Activated naive CD8-positive, alpha-beta T cell treated with anti-CD3 and anti-CD28 coated beads, Interleukin-2, amount 10 ng/mL, durations not matched to agents 7 days and 5 days (primary cell): ENCODE measurements at places on chromosomes 3 and 15. TPM values are rescaled to one million over a fixed set of nuclear protein-coding genes. Genes with fewer than 3 reads are reported as not detected.

- H3K36me3 ChIP-seq = peaks cover 23% of the 10 kb centered on the region
- no peaks in the 10 kb centered on the region for H3K27me3 ChIP-seq
- H3K4me3 ChIP-seq = no peak overlapping the region
These were observed 2.5 kb upstream of the GANC start for GRCh38 chr15:42270551-42270950.

- no peaks in the 10 kb centered on the region for H3K27me3 ChIP-seq
- H3K4me1 ChIP-seq = peaks cover 27% of the 10 kb centered on the region
- peaks cover 11% of the 10 kb centered on the region for H3K36me3 ChIP-seq
- DNase-seq = no peak
These were observed 48.1 kb downstream of the SETMAR start for GRCh38 chr3:4351164-4351855.

- peaks cover 10% of the 10 kb centered on the region for H3K4me1 ChIP-seq
- DNase-seq = peak; percentile 56
- H3K27ac ChIP-seq = peak overlapping the region; percentile 86
These were observed 293.5 kb upstream of the SUCLG2 start for GRCh38 chr3:67947808-67948508.

DNA sequence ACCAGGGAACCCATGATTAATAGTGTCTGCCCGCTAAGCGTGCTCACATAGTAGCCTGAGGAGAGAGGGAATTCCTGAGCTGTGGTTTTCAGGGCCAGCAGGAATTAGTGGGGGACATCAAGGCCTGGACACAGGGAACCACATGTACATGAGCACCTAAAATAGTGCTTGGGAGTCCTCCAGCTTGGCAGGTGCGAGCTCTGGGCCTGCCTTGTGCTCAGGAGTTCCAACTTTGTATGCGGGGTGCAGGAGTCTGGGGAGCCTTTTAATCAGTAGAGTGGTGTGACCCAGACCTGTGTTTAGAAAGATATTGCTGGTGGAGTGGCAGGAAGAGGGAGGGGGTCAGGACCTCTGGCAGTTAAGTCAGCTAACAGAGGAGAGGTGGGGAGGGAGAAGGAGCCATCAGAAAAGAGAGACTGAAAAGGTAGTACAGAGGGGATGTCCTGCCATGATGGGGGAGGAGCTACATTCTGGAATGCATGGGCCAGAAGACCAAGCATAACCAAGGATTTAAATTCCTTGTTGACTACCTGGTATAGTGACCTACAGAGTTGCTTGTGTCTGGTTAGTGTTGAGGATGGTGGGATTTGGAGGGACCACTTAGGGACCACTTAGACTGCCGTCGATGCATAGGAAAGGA, 1.9 kb downstream of the DAG1 start:
- peaks cover 33% of the 10 kb centered on the region for H3K4me1 ChIP-seq
- DNase-seq = no peak
- peak overlapping the region; percentile 88 for H3K4me3 ChIP-seq
- H3K36me3 ChIP-seq = peaks cover 27% of the 10 kb centered on the region
- H3K27me3 ChIP-seq = no peaks in the 10 kb centered on the region

- no peaks in the 10 kb centered on the region for H3K36me3 ChIP-seq
- H3K27ac ChIP-seq = no peak overlapping the region
- H3K27me3 ChIP-seq = no peaks in the 10 kb centered on the region
- no peaks in the 10 kb centered on the region for H3K4me1 ChIP-seq
- H3K4me3 ChIP-seq = no peak overlapping the region
These were observed 432.2 kb upstream of the LMCD1 start for GRCh38 chr3:8069471-8069870.

PYGO1 gene
- total RNA-seq = not detected

- H3K4me1 ChIP-seq = peaks cover 7% of the 10 kb centered on the region
- peak overlapping the region; percentile 26 for H3K27ac ChIP-seq
- H3K4me3 ChIP-seq = no peak overlapping the region
- peaks cover 5% of the 10 kb centered on the region for H3K36me3 ChIP-seq
- no peak for DNase-seq
- peaks cover 14% of the 10 kb centered on the region for H3K27me3 ChIP-seq
These were observed 49.9 kb downstream of the TRPM1 start for GRCh38 chr15:31051496-31052080.

GRCh38 chr3:142839831-142840230, 49.1 kb downstream of the PCOLCE2 start:
- H3K4me3 ChIP-seq = no peak overlapping the region
- H3K36me3 ChIP-seq = no peaks in the 10 kb centered on the region
- peaks cover 18% of the 10 kb centered on the region for H3K27me3 ChIP-seq
- H3K4me1 ChIP-seq = no peaks in the 10 kb centered on the region
- H3K27ac ChIP-seq = no peak overlapping the region
- DNase-seq = no peak

DNA sequence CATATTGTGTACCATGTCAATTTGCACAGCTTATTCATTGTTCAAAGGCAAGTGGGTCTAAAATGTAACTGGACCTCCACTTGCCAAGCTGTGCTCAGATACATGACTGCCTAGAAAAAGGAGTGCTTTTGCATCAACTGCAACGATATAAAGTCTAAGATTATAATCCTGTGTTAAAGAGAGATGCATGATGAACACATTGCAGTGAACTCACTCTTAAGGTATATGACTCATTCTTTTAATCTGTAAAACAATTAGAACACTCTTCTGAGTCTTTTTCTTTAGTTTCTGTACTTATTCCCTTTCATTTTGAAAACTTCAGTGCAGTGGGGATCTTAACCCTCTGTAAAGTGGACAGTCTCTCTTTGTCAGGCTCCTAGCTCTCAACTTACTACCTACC, 982.8 kb downstream of the ROBO1 start:
- H3K27ac ChIP-seq = no peak overlapping the region
- H3K36me3 ChIP-seq = no peaks in the 10 kb centered on the region
- H3K4me1 ChIP-seq = no peaks in the 10 kb centered on the region

DNA sequence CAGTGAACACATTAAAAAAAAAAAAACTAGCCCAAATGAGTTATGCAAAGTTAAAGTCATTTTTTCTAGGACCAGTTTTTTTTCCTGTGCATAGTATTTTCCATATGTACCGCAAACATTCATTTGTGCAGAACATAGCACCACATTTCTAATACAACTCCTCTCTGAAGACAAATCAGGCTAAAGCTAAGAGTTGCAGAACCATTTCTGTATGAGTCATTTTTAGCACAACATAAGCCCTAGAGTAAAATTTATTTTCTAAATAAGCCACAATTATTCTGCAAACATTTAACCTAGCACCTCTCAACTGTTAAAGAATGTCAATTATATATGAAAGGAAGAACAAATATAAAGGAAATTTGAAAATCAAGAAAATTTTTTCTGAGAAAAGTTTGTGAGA, 375.8 kb downstream of the TIGIT start:
- peaks cover 2% of the 10 kb centered on the region for H3K36me3 ChIP-seq
- H3K27ac ChIP-seq = no peak overlapping the region
- no peak for DNase-seq
- no peaks in the 10 kb centered on the region for H3K27me3 ChIP-seq

DNA sequence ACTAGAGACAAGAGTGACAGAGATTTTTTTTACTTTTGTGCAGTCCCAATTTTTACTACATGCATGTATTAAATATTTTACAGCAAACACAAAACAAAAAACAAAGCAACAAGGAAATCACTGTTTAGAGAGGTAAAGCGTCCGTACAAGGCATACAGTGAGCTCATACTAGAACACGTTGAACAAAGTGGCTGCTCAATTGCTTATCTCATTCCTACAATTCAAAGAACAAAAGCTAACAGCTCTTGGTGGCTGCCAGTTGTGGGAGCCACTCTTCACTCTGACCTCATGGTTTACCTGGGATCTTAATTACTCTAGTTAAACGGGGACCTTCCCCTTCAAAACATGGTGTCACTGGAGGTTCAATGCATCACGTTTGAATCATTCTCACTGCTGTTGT, 7.6 kb upstream of the ARHGEF26 start:
- no peak overlapping the region for H3K4me3 ChIP-seq
- DNase-seq = no peak
- H3K27ac ChIP-seq = no peak overlapping the region
- peaks cover 31% of the 10 kb centered on the region for H3K27me3 ChIP-seq
- H3K4me1 ChIP-seq = no peaks in the 10 kb centered on the region
- no peaks in the 10 kb centered on the region for H3K36me3 ChIP-seq

IRAK2 gene
- 3.5 TPM for total RNA-seq

SLC22A13 gene
- 0.61 TPM for total RNA-seq

CAND2 gene
- total RNA-seq = 0.97 TPM

DNA sequence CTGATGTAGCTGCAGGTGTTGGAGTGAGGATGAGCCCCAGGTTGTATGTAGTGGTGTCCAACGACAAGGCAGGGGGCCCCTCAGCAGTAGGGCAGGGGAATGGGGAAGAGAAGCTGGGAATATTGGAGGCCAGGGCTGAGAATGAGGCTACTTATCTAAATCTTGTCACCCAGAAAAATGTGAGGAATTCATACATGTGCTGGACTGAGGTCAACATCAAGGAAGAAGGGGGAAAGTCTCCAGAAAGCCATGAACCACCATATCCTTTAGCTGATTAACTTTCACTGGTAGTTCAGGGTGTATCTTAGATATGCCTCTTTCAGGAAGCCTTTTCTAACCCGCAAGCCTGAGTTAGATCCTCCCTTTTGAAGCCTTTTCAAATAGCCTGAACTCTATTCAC, 22.6 kb upstream of the FSTL1 start:
- no peaks in the 10 kb centered on the region for H3K4me1 ChIP-seq
- DNase-seq = no peak
- no peak overlapping the region for H3K27ac ChIP-seq

SLC12A1 gene
- not detected for total RNA-seq

GCSAM gene
- 14.6 TPM for total RNA-seq

SLCO2A1 gene
- total RNA-seq = not detected

FAM240A gene
- not detected for total RNA-seq

INSYN1 gene
- not detected for total RNA-seq

DNA sequence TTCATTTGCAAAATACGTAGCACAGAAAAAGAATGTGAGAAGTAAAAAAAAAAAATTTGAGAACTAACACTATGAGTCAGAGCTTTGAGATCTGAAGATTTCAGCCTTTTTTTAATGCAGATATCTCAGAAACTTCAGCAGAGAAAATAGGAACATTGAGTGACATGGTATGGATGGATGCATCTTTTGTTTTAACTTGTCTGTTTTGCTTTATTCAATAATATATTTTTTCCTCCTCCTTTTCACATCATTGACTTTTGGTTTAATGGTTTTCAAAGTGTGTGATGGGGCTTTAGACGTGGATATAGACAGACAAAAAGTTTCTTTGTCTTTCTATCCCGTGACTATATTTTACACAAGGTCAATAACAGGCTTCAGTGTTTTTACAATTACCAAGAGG, 426.7 kb upstream of the FRG2C start:
- H3K4me3 ChIP-seq = no peak overlapping the region
- H3K36me3 ChIP-seq = no peaks in the 10 kb centered on the region
- H3K4me1 ChIP-seq = no peaks in the 10 kb centered on the region
- no peak overlapping the region for H3K27ac ChIP-seq
- no peak for DNase-seq

DNA sequence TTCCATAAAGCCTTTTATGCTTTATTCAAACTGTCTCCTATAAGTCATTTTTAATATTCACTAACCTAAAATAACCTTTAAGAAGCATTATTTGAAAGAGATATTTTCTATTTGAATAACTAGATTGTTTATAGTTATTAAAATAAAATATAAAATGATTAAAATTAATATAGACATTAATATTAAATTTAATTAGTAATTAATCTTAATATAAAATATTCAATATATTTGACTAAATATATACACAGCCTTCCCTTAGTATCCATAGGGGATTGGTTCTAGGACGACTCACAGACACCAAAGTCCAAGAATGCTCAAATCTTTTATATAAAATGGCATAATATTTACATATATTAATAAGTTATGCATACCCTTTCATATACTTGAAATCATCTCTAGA, 1014.1 kb downstream of the TBL1XR1 start:
- DNase-seq = no peak
- H3K4me1 ChIP-seq = no peaks in the 10 kb centered on the region
- no peaks in the 10 kb centered on the region for H3K36me3 ChIP-seq

DNA sequence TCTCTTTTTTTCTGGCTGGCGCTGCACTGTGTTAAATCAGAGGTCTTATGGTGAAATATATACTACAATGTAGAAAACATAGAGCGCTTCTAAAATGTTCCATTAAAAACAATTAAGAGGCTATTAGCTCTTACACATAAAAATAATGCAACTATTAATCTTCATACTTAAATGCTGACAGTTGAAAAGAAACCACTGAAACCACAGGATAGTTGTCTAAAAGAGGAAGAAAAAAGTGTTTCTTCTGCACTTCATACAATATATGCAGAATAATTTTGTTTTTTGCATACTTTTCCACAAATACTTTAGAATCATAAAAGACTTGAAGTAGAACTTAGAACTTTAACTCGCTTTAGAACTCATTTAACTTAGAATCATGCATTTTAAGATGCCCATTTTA, 170.5 kb downstream of the PYDC2 start:
- no peak overlapping the region for H3K27ac ChIP-seq
- no peaks in the 10 kb centered on the region for H3K36me3 ChIP-seq
- DNase-seq = no peak
- no peaks in the 10 kb centered on the region for H3K27me3 ChIP-seq

DNA sequence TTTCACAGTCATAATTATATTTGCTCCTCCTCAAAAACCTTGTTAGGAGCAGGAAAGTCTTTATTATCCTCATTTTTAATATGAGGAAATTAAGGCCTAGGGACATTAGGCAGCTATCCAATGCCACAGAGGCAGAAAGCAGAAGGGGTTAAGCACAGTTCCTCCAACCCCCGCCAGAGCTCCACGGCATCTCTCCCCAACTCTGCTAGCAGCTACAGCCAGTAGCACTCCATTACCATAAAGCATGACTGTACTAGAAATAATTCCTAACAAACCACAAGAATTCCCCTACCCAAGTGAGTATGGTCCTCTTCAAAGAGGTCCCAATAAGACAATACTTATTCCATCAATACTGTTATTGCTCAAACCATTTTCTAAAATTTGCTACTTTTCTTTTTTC, 9.8 kb downstream of the HEG1 start:
- H3K27me3 ChIP-seq = no peaks in the 10 kb centered on the region
- no peak for DNase-seq
- no peak overlapping the region for H3K4me3 ChIP-seq
- no peak overlapping the region for H3K27ac ChIP-seq

DNA sequence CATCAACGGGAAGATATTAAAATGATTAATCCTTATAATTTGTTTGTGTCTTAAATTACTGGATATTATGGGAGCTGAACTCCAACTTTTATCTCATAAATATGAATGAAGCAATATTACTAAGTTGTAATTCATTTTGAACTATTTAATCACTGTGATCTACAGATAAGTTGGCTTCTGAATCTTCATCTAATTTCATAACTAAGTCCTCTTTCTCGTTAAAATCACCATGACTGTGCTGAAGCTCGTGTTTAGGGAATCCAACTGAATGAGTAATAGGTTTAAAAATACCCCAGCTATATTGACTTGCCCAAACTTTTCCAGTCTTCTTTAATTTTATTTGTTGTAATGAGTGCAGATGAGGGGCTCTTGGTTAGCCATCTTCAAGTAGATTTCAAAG, 14.1 kb downstream of the MDFIC2 start:
- peaks cover 4% of the 10 kb centered on the region for H3K27me3 ChIP-seq
- no peak overlapping the region for H3K27ac ChIP-seq
- no peak overlapping the region for H3K4me3 ChIP-seq
- H3K4me1 ChIP-seq = no peaks in the 10 kb centered on the region
